Neuronal stem cell (in vitro differentiated cells): ENCODE measurements at places on chromosomes 13 and 19.

DNA sequence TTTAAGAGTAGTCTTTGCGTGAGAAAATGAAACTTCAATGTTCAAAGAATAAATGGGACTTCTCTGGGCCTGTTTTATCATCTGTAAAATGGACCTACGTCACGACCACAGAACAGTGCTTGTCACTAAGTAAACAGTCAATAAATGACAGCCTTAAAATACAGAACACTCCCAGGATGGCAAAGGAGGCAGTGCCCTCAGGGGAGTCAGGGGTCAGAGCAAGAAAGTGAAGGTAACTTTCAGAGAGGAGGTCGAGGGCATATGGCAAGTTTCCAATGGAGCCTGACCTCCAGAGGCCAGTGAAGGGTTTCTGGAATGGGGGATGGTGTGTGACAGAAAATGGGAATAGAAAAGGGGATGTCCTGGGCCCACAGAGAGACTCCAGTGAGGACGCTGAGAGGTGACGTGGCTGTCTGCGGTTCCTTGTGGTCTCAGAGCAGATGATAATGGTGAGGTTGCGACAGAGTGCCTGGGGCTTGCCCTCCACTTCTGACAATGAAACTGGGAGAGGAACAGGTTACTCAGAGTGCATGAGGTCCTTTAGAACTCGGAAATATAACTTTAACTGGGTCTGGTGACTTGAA, 91.8 kb downstream of the UBL3 start:
- no peak for DNase-seq

- no peak for DNase-seq
These were observed 265.3 kb downstream of the NALCN start for GRCh38 chr13:101150998-101151397.

- no peak for DNase-seq
These were observed 1110.0 kb upstream of the PCDH20 start for GRCh38 chr13:62525652-62526051.

DNA sequence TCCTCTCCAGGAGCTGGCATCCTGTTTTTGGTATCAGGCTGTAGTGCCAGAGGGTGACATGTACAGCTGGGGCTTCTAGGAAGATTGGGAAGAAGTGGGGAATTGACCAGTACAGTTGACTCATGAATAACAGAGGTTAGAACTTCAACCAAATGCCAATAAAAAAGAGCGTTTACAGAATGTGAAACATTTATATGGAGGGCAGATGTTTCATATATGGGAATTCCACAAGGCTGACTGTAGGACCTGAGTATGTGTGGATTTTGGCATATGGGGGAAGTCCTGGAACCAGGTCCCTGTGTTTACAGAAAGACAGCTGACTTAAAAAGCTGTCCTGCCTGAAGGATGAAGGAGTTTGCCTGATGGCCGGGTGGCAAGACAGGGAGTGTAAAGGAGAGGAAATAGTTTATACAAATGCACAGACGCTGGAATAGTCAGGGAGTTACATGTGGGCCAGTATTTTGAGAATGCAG, 5.2 kb downstream of the CHAMP1 start:
- DNase-seq = no peak

DNA sequence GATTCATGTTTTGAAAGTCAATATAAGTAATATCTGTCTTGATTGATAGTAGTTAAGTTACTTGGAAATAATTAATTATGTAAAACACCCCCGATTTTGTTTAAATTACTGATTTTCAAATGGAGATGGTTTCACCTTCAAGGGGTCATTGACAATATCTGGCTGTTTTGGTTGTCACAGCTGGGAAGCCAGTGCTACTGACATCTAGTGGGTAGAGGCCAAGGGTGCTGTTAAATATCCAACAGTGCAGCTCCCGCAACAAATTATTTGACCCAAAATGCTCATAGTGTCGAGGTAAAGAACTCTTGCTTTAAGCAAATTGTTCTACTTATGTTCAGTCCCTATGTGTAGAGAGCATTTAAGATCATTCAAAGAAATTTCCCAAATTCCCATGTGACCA, 50.6 kb upstream of the PCDH20 start:
- DNase-seq = no peak

DNA sequence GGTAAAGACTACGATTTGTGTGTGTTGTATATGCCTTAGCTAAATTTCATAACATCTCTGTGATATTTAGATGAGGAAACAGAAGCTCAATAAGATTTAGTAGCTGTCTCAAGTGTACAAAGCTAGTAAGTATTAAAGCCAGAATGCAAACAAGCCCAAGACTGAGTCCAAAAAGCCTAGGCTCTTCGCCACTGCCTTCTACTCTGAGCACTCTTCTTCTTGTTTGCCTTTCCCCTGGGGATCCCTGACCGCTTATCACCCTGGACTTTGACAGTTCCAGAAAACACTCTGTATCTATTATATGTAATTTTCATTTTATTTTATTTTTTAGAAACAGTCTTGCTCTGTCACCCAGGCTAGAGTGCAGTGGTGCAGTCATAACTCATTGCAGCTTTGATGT, 5.8 kb downstream of the TM9SF2 start:
- DNase-seq = no peak

GRCh38 chr13:105083992-105084391, 1451.5 kb downstream of the EFNB2 start:
- DNase-seq = no peak

DNA sequence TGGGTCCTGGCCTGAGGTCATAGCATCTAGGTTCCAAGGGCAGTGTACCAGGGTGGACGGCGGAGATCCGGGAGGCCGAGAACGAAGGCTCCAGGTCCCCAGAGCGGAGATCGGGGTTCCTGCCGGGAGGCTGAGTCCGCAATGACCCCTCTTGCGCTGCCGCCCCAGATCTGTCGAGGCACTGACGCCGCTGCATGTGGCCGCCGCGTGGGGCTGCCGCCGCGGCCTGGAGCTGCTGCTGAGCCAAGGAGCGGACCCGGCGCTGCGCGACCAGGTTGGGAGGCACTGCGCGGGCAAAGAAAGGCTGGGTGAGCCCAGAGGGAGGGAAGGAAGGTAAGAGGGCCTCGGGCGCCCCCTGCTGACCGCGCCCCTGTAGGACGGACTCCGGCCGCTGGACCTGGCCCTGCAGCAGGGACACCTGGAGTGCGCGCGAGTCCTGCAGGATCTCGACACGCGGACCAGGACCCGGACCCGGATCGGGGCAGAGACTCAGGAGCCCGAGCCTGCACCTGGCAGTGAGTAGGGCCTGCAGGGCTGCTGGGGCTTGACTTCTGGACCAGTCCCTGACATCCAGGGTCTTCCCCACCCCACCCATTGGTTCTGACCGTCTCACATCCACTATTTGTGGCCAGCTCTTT, 906 bp downstream of the ANKLE1 start:
- peak; percentile 81 for DNase-seq

GRCh38 chr19:33938821-33939220, 142.2 kb downstream of the KCTD15 start:
- DNase-seq = no peak

- no peak for DNase-seq
These were observed 358.1 kb downstream of the OXGR1 start for GRCh38 chr13:96636001-96636709.

GRCh38 chr13:18991060-18991459, 190.6 kb downstream of the TUBA3C start:
- DNase-seq = no peak

DNA sequence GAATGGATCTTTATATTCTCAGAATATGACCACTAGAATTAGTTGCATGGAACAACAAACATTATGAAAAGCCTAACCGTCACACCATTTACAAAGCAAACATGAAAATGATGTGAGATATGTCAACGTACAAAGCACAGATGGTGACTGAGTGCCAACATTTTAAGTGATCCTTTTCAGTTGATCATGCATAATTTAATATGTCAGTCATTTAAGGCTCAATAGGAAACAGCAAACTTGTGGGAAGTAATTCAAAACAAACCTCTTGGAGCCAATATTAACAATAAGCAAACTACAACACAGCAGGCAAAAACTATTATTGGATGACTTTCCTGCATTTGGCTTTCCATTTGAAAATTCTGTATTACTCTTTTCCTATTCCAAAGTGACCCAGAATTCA, 277.6 kb downstream of the SLITRK6 start:
- no peak for DNase-seq

- DNase-seq = no peak
These were observed 12.0 kb downstream of the KHSRP start for GRCh38 chr19:6412447-6413091.

GRCh38 chr19:3132971-3133792, 2.7 kb upstream of the GNA15 start:
- DNase-seq = no peak

GRCh38 chr13:100600915-100601314, 12.3 kb upstream of the GGACT start:
- DNase-seq = no peak

- no peak for DNase-seq
These were observed 32.5 kb upstream of the C1QTNF9 start for GRCh38 chr13:24276861-24277260.

- DNase-seq = no peak
These were observed 8.5 kb downstream of the MED26 start for GRCh38 chr19:16619457-16619856.

- DNase-seq = no peak
These were observed 10.1 kb downstream of the RGCC start for GRCh38 chr13:41467425-41467945.

- DNase-seq = no peak
These were observed 71.0 kb downstream of the RASL11A start for GRCh38 chr13:27341616-27342015.

DNA sequence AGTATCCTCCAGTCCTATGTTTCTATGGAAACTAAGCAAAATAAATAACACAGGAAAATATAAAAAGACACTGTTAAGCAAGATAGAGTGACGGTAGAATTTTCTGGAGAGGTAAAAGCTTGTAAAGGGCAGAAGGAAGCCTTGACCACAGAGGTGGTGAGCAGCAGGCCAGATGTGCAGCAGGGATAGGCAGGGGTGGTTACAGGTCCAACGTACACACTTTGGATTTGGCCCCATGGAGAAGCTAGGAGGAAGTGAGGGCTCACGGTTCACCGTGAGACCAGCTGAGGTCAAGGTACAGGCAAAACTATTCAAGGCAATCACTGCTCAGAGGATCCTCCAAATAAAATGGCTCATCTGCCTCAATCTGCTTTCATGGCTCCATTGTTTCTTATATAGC, 242.8 kb downstream of the B3GLCT start:
- no peak for DNase-seq

GRCh38 chr13:51804295-51805172, 571 bp upstream of the DHRS12 start:
- no peak for DNase-seq

DNA sequence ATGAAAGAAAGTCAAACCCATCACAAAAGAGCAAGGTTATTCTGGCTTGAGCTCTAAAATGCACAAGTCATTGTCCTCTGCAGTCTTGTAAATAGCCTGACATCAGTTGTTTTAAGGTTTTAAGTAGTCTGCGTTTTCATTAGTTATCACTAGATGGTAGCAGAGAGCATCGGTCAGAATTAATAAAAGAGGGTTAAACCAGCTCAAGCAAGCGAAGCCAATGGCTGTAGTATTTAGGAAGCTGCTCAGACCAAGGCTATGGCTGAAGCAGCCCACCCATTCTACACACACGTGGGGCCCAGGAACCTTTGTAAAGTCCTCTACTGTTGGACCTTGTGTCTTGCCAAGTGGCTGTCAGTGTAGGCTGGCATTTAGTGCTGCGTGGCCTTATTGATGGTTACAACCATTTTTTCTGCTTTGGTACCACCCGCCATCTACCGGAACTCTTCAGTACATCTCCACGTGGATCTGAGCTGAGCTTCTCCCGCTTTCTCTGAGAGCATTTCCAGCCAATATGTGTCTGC, 13.3 kb upstream of the ZNF57 start:
- DNase-seq = no peak

DNA sequence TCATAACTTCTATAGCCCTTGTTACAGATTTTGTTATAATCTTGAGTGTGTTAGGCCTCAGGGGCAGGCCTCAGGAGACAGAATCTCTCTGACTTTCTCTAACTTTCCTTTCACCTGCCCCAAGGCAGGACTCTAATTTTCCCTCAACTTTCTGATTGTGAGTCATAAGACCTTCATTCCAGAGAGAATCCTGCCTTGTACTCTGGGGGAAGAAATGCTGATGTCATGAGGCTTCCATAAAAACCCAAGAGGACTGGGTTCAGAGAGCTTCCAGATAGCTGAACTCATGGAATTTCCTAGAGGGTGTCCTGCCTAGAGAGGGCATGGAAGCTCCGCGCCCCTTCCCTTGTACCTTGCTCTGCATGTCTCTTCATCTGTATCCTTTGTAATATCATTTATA, 5.3 kb upstream of the KBTBD6 start:
- no peak for DNase-seq

- DNase-seq = no peak
These were observed 29.4 kb downstream of the ZNRF4 start for GRCh38 chr19:5484398-5485285.

DNA sequence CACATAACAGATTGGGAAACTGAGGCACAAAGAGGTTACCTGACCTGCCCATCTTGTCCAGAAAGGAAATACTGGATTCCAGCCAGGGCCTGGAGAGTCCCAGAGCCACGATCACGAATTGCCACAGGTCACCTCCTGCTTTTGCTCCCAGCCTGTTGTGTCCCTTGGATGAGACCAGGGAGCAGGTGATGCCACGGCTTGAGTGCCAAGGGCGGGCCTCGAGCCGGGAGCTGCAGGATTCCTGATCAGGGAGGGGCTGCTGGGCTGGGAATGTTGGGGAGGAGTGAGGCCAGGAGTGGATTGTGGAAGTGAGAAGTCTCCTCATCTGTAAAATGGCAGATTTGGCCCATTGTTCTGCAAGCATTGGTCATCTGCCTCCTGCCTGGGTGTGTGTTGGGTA, 29.4 kb downstream of the DNM2 start:
- DNase-seq = no peak

- no peak for DNase-seq
These were observed 27.3 kb upstream of the MPHOSPH8 start for GRCh38 chr13:19606152-19606551.

- no peak for DNase-seq
These were observed 27.3 kb downstream of the ZNF175 start for GRCh38 chr19:51598159-51598915.
